ENCODE measurements at places on chromosomes 3 and 15.

GRCh38 chr15:53831907-53832770 lies 72.7 kb upstream of the WDR72 start:
- no peak for DNase-seq

- DNase-seq = no peak
Measured at GRCh38 chr3:71254281-71255057, 329.1 kb downstream of the FOXP1 start.

DNA sequence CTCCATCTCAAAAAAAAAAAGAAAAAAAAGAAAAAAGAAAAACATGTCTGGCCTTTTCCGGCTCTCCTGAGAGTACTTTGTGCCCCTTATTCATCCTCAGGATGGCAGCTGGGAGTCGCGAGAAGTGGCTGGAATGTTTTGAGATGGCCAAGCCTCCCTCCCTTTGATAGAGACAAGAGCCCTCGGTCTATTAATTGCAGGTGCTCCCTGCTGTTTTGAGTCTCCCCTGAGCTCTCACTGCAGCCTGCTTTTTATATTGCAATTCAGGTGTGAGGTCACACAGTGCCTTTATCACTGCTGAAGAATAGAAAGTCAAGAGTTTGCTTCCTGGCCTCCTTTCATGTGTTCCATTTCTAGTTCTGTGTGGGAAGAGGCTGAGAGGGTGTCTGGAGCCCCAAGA lies 10.9 kb downstream of the CA12 start:
- DNase-seq = no peak

- no peak for DNase-seq
Measured at GRCh38 chr3:24242012-24242698, 252.5 kb downstream of the THRB start.

- no peak for DNase-seq
Measured at GRCh38 chr3:51559411-51559888, 20.9 kb downstream of the RAD54L2 start.

DNA sequence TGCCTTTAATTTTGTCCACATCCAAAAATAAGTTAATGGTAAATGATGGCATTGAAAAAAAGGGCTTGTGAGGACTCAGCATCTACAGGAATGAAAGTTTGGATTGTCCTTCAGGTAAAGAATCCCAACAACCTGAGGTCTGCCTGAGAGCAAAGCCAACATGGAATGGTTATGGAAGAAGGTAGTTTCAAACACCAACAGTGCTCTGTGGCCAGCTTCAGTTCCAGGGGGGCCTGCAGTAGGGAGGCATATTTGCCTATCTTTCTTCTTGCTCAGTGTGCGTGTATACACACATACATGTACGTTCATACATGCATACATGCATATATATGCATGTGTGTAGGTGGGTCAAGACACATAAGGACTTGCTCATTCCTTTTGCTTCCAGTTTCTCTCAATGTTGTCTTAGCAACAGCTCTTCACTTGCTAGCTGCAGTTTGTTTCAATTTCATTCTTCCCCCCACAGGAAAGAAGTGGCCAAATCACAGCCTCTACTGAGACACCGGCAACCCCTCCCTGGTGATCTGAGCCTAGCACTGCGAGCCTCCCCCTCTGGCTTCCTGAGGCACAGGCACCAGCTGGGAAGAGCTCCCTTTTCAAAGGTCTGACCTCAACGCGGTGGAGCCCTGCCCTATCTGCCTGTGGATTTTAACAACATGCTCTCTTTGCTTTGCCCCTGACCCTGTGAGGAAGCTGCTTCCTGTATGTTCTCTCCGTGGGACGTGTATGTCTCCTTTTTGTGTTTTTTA lies 146.2 kb downstream of the KLF13 start:
- peak; percentile 32 for DNase-seq

- DNase-seq = no peak
Measured at GRCh38 chr15:54046093-54046492, 67.9 kb downstream of the UNC13C start.

- no peak for DNase-seq
Measured at GRCh38 chr3:12574661-12575060, 17.8 kb downstream of the MKRN2 start.

GRCh38 chr3:170331143-170331542 lies 26.4 kb upstream of the SKIL start:
- DNase-seq = no peak

GRCh38 chr3:171115667-171116066 lies 89.1 kb upstream of the SLC2A2 start:
- DNase-seq = no peak

DNA sequence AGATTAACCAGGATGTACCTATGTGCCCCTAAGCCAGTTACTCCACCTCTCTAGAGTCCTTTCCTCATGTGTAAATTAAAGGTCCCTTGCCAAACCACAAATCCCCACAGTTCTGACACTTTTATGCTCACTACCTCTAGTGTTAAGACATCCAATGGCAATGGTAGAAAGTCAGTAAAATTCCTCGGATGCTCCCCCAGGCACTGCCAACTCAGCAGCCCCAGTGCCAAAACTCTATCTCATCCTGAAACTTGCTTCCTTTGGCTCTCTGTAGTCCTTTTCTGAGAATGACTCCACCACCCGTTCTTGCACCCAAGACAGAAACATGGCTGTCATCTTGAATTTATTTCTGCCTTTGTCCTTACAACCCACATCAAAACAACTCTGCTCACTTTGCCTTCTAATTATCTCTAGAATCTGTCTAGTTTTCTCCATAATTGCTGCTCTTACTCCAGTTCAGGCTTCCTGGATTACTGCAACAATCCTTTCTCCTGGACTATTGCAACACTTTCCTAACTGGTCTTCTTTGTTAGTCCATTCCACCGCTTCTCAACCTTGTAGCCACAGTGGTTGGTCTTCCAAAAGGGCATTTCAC lies 41.6 kb downstream of the MB21D2 start:
- DNase-seq = no peak

GRCh38 chr3:111906656-111907055 lies 47.6 kb downstream of the PHLDB2 start:
- no peak for DNase-seq

All from activated effector memory CD4-positive, alpha-beta T cell treated with Interleukin-2 at 50 U/mL for 16 hours (primary cell).